IMR-90 (cell line): ENCODE measurements at places on chromosomes 3 and 15.
A peak's percentile ranks its signal among the peaks of the same experiment; 100 is the strongest.

DNA sequence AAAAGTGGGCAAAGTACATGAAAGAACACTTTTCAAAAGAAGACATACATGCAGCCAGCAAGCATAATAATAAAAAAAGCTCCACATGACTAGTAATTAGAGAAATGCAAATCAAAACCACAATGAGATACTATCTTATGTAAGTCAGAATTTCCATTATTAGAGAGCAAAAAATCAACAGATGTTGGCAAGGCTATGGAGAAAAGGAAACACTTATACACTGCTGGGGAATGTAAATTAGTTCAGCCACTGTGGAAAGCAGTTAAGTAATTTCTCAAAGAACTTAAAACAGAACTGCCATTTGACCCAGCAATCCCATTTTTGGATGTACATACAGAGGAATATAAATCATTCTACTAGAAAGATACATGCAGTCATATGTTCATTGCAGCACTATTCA, 360.7 kb downstream of the NSUN3 start:
- DNase-seq, result peak; percentile 85

DNA sequence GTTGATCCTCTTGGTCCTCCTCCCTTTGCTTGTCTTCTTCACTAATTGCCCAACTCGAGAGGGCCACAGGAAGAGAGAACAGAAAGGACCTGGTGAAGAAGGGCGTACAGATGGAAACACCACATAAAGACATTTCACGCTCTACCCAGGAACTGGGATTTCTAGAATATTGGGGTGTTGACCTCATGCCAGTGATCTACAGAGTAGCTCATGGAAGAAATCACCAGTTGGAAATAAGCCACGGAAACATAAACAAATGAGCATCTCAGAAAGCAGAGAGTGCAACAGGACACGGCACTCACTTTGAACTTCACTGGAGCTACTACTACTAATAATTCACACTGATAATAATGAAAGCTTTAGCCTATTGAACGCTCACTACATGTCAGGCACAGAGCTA, 84.6 kb upstream of the ARHGEF3 start:
- DNase-seq, result no peak

DNA sequence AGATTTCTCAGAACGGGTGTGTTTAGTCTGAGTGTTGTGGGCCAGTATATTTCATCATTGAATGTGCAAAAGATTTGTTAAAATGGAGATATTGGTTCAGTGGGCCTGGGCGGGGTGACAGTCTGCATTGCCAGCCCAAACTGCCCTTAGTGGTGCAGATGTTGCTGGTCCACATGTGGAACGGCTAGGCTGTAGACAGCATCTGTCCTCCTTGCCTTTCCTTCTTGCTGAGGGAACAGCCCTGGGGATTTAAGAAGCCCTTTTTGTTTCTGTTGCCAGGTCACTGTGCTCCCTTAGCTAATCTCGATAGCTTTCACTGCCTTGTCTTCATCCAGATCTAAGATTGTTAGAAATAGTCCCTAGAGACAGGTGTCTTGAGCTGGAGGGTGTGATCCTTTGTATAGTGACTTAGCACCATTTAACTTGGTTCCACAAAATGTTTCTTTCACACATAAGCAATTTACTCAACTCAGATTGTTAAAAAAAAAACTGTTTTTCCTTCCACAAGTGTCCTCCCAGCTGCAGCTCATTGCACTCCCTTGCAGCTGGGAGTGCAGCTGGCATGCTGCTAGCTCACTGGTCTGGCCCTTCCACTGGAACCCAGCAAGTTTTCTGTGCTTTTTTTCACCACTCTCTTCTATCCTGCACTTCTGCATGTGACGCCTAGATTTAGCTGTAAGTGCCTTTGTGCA, 37.5 kb downstream of the GAP43 start:
- DNase-seq, result no peak

DNA sequence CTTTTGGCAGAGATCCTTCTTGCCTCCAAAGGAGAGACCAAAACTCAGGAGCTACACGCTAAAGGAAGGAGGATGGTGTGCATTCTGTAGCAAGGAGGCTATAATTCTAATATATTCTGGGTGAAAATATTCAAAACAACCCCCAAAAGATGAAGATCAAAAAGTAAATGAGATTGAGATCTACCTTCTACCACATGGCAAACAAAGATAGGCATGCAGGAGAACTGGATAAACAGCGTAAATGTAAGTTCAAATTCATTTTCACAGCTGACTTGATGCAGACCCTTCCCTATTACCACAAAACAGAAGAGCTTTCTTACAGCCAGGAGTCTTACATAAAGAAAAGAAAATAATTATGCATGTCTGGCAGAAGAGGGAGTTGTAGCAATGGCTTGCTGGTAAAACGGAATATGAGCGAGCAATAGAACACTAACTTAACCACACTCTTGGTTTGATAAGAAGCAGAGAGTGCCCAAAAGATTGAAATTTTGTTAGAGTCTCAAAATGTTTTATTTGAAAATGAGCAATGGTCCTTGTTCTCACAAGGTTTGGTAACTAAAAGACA, 272.7 kb downstream of the MECOM start:
- no peak for DNase-seq

GRCh38 chr3:188437926-188438325, 284.0 kb downstream of the LPP start:
- peak; percentile 31 for DNase-seq

GRCh38 chr3:10977892-10978510, 14.5 kb upstream of the SLC6A1 start:
- peak; percentile 1 for DNase-seq

- DNase-seq, result no peak
These were observed 80.2 kb upstream of the TPM1 start for GRCh38 chr15:62962101-62962995.

DNA sequence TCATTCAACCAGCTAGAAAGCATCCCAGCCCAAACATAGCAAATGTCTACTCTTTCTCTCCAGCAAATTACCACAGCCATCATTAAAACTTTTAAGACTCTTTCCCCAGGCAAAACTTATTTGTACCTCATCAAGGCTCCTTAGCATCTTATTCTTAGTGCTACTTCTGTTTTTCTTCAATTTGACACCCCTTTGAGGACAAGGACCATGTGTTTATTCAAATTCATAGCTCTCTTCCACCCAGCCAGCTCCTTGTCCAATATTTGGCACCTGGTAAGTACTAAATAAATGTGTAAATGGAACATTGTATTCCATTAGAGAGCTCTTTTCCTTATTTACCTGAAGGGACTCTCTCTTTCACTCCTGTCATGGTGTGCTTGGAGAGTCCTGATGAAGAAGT, 89.8 kb downstream of the IMPG2 start:
- DNase-seq, result no peak

DNA sequence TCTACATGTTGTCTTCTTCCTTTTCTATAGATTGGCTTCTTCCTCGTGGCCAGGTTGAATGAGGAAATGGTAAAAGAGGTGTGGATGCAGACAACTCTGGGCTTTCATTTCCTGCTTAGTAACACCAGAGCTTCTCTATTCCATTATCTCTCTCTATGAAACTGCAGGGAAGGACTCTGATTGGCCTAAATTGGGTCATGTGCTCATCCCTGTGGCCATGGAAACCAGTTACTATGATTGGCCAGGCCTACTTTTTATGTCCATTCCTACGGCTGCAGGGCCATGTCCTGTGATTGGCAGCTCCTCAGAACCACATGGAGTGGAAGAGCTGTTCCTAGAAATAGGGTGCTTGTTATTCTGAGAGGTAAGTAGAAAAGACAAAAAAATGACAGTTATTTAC, 486.9 kb upstream of the ADAMTS9 start:
- DNase-seq, result no peak

DNA sequence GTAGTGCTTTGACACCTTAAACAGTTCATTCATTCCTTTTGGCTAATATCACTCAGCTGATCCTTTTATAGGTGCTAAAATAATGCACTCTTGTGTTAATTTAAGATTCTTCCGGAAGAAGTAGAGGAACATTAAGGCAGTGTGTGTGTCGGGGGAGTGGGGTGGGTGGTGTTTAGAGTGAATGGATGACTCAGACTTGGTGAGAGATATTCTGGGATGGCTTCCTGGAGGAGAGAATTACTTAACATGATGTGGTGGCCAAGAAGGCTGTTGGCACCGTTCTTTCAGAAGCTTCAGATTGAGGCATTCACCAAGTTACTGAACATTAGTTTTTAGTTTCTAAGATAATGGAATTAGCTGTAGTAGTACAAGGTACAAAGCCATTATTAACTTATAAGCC, 125.6 kb upstream of the ROPN1 start:
- peak; percentile 82 for DNase-seq

DNA sequence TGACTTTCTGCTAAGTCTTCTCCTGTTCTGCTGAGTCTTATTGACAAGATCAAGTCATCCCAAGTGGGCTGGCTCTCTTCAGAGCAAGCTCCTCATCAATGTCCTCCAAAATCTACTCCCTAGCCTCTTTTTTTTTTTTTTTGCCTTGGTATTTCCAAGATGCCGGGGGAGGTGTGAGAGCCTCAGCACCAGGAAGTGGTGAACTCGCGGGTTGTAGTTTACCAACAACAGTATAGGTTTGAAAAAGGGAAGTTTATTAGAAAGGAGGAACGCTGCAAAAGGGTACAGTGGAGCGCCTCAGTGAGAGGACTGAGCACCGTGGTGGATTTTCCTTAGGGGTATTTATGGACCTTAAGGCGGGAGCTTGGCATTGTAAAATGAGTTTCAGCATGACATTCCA, 94.3 kb upstream of the SGO1 start:
- no peak for DNase-seq

DNA sequence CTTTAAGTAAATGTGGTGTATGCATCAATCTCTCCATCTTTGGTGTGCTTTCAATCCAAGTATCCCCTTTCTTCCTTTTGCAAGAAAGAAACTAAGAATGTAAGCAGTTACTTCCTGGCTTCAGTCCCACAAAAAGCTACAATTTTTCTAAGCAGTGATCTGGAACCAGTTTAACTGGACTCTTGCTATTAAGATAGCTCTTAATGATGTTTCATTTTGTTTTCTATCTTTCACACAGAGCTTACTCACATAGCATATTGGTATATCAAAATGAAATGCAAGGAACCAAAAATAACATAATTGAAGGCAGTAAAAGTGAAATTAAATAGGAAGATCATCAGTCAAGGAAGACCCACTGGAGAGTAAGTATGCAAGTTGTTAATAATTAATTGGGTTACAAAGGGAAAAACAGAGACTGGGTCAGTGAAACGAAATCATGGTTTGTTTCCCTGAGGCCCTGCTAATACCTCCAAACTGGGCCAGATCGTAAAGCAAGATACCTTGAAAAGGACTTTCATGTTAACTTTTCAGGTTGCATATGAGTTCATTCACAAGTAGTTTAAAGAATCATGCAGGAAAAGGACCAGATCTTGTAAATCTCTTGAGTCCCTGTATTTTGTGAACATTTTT, 41.9 kb downstream of the GPR160 start:
- peak; percentile 18 for DNase-seq

GRCh38 chr15:50066202-50066601, 52.8 kb downstream of the ATP8B4 start:
- DNase-seq, result peak; percentile 32
